ENCODE measurements at places on chromosomes 4 and X. TPM values are rescaled to one million over a fixed set of nuclear protein-coding genes. Genes with fewer than 3 reads are reported as not detected.

The SLITRK2 gene
- polyA plus RNA-seq: 0.48 TPM

The ADH7 gene
- not detected for polyA plus RNA-seq

The ASB12 gene
- polyA plus RNA-seq: 22.3 TPM

The RHOXF2B gene
- not detected for polyA plus RNA-seq

The TMEM165 gene
- 46.4 TPM for polyA plus RNA-seq

The PASD1 gene
- polyA plus RNA-seq: not detected
